ENCODE measurements at places on chromosomes 4 and X.

DNA sequence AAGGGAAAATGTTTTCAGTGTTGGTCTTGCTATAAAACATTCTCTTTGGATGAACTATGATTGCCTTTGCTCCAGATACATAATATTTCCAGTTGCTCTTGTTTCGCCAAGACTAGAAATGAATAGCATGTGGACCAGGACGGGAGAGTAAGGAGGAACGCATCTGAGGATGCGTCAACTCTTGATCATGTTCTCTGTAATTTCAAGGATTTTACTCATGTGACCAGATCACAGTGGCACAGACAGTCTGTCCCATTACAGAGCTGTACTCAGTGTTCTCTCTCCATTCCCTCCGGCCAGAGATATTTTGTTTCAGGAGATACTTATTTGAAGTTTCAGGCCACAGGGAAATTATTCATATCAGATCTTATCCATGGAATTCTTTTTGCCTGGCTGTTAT, 266.6 kb downstream of the MID1IP1 start:
- DNase-seq: no peak

DNA sequence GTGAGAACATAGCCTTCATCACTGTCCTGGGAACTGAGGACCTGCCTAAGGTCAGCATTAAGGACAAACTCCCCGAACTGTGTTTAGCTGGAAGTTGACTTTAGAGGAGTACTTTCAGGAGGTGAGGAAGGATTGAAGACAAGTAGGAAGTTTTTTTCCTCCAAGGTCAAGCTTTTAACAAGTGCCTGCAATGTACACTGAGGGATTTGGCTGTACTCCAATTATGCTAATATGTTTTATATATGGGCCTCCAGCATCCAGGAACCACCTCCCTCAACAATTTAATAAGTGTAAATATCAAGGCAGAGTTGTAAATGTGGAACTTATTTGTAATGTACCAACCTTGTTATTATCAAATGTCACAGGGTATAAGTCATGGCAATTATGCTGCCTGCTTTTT, 726.2 kb downstream of the RPA4 start:
- no peak for DNase-seq

DNA sequence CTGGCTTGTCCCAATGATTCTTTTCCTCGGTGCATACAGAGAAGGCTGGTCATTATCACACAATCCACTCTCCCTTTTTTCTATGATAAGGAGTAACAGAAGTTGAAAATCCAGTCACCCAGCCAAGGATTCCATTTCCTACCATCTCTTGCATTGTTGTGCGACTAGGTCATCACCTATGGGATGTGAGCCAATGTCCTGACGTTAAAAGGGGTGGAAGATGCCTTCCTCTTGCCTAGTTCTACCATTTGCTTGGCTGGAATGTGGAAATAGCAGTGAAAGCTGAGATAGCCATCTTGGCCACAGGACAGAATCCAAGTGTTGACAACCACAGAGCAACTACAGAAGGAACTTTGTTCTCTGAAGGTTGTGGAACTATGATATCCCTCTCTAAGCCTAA, 132.2 kb upstream of the KIT start:
- DNase-seq: no peak

GRCh38 chrX:154026136-154027021, 6.7 kb upstream of the IRAK1 start:
- no peak for DNase-seq

DNA sequence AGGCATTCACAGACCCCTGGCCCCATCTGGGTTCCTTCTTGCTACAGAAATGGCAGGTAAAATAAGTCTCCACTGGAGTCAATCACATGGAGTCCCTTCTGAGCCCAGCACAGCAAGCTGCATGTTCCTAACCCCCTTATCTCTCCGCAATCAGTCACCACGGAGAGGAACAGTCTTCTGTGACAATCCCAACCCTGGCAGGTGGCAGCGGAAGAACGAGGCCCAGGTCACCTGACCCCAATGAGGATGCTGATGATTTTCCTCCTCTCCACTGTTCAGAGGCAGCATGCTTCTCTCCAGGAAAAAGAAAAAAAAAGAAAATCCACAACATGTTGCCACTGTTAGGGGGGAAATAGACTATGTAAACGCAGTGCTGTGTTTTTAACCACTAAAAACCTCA, 50.1 kb downstream of the TSPAN5 start:
- no peak for DNase-seq

DNA sequence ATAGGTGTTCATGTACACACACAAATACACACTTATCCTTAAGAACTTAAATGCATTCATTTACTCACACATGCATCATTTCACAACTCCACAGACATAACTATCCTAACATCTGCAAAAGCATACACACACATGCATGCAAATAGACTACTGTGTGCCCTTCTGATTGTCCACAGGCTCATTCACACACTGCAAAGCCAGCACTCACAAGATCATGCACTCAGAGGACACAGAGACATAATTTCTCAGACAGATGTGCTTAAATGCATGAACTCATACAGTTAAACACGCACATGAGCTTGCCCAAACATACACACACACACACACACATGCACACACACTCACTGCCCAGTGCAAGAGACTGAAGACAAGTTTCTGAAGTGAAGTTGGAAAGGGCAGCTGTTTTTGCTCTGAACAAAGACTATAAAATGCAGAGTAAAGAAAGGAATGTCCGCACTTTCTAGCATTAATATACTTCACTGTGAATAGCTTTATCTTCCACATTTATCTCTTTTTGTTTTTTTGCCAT, 1018.0 kb upstream of the HS3ST1 start:
- DNase-seq: no peak

DNA sequence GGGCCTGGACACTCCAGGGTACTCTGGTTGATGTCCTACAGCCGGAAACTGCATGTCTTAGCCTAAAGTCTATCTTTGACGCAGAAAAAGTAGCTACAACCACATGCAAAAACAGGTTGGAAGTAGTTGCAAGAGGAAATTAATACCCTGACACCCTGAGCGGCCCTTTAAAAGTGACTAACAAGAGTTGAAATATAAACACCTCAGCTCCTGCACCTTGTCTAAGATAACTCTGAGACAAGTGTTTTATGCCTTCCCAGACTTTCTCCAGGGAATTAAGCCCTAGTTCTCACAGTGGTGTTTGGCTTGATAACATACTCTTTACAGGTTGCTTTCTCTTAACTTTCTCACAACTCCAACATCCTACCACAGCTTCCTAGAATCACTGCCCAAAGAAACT, 943.1 kb downstream of the DMD start:
- no peak for DNase-seq

DNA sequence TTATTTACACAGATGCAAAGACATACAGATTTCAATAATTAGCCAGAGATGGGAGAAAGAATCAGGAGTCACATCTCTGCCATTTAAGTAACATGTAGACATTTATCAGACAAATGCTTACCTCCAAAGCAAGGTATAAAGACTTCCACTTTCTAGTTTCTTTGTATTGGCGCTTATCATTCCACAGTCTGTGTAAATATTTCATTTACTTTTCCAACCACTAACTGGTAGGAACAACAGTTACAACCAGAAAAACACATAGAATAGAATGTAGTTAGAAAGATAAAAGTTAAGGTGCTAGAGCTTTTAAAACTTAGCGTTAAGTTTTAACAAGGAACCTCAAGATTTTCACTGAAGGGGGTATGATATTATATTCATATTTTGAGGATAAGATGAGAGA, 40.9 kb upstream of the UGT2B4 start:
- DNase-seq: no peak

DNA sequence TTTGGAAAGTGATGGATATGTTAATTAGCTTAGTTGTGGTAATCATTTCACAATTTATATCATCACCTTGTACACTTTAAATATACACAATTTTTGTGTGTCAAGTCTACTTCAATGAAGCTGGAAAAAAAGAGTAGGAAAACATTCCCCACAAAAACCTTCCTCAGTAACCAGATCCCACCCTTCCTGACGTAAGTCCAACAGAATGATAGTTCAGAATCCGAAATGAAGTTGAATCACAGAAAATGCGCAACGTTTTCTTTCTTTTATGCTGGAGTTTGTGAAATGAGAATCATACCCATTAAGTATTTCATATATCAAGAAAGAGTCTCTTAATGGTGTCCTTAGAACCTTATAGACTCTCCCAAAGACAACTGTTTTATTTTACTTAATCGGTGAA, 292.9 kb downstream of the USP46 start:
- DNase-seq: no peak

GRCh38 chr4:48979914-48980579, 6.0 kb upstream of the CWH43 start:
- no peak for DNase-seq

DNA sequence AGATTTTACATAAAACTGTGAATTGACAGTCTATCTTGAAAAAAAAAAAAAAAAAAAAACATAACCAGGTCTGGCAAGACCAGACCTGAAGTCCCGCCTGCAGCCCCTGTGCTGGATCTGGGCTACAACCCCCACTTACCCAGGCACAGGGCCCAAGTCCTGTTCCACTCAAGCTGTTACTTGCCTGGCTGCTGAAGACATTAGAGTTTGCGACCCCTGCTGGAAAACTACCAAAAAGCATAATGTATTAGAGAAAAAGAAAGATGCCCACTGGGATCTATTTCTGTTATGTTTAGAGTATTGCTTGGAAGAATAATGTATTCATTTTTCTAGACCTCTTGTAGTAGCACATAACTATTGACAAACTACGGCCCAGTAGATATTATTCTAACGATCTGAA, 4.7 kb downstream of the HS3ST1 start:
- DNase-seq: no peak

DNA sequence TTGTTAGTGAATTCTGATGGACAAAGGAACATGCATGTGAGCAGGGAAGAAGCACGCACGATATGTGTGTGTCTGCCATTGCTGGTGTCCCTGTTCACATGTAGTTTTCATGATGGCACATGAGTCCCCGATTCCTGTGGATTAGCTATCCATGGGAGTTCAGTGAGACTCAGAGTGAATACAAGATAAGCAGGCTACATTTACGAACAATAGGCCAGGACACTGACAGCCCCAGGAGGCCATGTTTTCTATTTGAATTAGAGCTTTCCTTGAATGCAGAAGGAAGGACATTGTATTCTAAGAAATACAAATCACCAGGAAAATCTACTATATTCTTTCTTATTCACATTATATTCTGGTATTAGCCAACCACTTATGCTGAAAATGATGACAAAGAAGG, 171.4 kb downstream of the PPP1R2C start:
- DNase-seq: no peak

- no peak for DNase-seq
Measured at GRCh38 chr4:100789991-100790390, 272.2 kb upstream of the EMCN start.

GRCh38 chr4:123163501-123163900, 233.1 kb upstream of the SPRY1 start:
- no peak for DNase-seq

DNA sequence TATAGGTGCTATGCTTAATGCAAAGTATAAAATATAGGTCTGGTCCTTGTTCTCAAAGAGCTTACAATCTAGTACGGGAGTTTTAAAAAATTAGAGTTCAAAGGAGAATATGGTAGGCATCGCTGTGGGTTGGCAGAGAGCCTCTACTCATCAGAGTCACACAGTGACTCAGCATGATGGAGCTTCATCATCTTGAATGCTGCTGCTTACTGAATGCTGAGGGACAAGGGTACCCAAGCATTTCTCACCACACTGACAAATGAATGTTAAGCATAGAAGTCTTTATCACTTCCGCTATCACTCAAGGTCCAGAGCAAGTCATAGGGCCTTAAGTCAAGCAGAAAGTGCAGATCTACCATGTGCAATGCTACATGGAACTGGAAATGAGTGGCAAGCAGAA, 268.6 kb upstream of the IGFBP7 start:
- DNase-seq: no peak

DNA sequence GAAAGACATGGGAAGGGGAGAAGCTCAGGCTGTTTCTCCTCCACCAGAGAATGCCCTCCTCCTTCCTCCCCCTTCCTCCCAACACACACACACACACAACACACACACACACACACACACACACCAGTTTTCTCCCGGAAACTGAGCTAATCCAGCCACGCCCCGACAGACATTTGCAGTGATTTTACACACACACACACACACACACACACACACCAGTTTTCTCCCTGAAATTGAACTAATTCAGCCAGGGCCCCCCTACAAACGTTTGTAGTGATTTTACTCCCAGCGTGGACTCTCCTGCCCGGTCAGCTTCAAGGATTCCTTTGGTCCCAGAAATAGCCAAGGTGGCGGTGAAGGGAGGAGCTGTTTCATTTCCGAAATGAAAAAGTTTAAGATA, 32.9 kb upstream of the STX18 start:
- no peak for DNase-seq

DNA sequence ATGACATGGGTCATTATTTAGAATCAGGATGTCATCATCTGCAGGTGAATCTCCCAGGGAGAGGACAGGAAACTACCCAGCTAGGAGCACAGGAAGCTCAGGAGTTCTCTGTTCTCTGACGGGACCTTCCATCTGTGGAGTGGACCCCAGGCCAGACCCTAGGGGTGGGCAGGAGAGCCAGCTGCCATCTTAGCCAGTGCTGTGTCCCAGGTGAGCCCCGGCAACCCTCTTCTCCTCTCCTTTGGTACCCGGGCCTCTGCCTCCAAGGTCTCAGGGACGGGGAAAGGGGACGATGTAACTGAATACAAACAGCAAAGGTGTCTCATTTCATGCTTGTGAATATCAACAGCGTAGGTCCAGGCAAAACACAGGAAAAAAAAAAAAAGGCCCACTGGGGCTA, 48.5 kb downstream of the C4orf50 start:
- DNase-seq: no peak

DNA sequence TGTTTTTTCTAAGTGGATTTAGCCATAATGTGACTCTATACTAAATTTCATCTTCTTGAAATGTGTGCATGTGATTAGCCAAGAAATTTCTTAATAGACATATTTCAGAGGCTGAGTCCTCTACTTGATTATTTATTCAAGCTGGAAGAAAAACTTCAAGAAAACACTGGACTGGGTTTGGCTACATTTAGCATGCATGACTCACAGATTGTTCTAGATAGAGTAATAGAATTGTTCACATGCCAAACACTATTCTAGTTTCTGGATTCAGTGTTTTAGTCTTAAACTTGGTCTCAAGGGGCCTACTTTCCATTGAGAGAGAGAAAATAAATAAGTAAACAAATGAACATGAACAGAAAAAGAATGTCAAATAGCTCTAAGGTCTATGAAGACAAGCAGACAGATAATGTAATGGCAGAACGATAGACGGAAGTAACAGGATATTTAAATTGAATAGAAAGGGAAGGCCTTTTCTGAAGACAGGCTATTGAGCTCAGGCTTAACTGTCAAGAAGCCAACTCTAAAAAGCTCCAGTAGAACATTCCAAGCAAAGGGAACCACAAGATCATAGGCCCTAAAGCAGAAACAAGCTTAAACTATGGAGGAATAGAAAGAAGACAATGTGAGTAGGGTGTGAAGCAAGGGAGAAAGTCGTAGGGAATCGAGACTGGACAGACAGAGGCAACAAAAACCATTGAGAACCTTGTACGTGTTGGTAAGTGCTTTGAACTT, 104.6 kb downstream of the TMEM144 start:
- no peak for DNase-seq

DNA sequence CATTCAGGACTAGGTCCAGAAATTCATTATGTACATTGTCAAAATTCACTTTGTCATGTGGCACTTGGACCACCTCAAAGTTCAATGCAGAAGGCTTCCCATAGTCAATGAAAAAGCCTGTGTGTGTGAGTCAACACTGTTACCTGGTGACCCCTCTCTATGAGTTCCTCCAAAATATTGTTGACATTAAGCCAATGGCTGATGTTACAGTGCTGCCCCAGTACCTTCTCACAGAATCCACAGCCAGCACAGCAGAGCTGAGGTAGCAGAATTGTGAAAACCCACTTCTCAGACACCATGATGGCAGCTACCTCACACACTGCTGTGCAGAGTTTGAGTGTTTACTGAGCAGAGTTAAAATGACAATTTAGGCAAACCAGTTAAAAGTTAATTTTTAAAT, 22.4 kb upstream of the UGT2B4 start:
- no peak for DNase-seq

All from activated CD8-positive, alpha-beta memory T cell treated with anti-CD3 and anti-CD28 coated beads for 4 hours (primary cell).